ENCODE measurements at places on chromosomes 11 and 22. TPM values are rescaled to one million over a fixed set of nuclear protein-coding genes. Genes with fewer than 3 reads are reported as not detected.
A peak's percentile ranks its signal among the peaks of the same experiment; 100 is the strongest.

- no peaks in the 10 kb centered on the region for H3K4me1 ChIP-seq
- H3K27me3 ChIP-seq, result peaks cover 2% of the 10 kb centered on the region
- no peak overlapping the region for H3K27ac ChIP-seq
- H3K4me3 ChIP-seq, result no peak overlapping the region
Observed at GRCh38 chr11:113435190-113435968, 39.8 kb downstream of the DRD2 start.

- no peak for DNase-seq
- H3K36me3 ChIP-seq, result peaks cover 4% of the 10 kb centered on the region
- no peaks in the 10 kb centered on the region for H3K27me3 ChIP-seq
- no peak overlapping the region for H3K4me3 ChIP-seq
- no peak overlapping the region for H3K27ac ChIP-seq
Observed at GRCh38 chr22:31218565-31219262, 6.6 kb downstream of the LIMK2 start.

GRCh38 chr22:47176573-47177333 lies 414.3 kb downstream of the TBC1D22A start:
- no peak overlapping the region for H3K27ac ChIP-seq
- no peak overlapping the region for H3K4me3 ChIP-seq
- no peaks in the 10 kb centered on the region for H3K36me3 ChIP-seq
- H3K27me3 ChIP-seq, result no peaks in the 10 kb centered on the region

DNA sequence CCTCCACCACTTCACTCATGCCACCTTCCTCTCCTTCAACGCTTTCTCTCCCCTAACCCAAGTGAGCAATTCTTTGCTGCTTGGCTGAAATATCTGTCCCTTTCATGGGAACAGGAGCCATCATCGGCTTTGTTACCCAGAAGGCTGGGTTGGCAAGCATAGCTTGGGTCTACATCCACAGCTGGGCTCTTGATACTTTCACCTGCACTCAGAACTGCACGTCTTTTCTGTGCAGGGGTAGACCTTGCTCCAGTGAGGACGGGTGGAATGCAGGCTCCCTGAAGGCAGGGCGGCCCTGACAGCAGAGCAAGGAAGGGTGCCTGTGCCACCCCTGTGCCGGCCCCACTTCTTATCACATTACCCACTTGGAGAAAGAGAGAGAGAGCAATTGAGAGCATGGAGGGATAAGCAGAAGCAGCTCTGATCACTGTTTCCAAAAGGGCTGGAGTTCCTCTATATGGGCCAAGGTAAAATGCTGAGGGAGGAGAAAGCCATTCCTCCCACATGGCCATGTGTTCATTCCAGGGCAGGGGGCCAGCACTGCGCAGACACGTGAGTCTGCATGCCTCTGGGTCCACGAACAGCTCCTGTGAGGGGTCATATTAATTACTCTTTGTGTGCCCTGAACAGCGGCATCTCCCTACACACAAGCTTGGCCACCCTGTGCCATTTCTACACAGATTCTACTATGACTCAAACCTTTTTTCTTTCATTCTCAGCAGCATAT lies 181.8 kb downstream of the BUD13 start:
- DNase-seq, result no peak
- H3K27me3 ChIP-seq, result peaks cover 2% of the 10 kb centered on the region
- no peaks in the 10 kb centered on the region for H3K36me3 ChIP-seq
- no peaks in the 10 kb centered on the region for H3K4me1 ChIP-seq

GRCh38 chr22:48491451-48491941 lies 1336.2 kb downstream of the BRD1 start:
- H3K27ac ChIP-seq, result no peak overlapping the region
- no peak for DNase-seq
- H3K4me1 ChIP-seq, result peaks cover 11% of the 10 kb centered on the region
- H3K27me3 ChIP-seq, result peaks cover 61% of the 10 kb centered on the region
- H3K36me3 ChIP-seq, result no peaks in the 10 kb centered on the region

DNA sequence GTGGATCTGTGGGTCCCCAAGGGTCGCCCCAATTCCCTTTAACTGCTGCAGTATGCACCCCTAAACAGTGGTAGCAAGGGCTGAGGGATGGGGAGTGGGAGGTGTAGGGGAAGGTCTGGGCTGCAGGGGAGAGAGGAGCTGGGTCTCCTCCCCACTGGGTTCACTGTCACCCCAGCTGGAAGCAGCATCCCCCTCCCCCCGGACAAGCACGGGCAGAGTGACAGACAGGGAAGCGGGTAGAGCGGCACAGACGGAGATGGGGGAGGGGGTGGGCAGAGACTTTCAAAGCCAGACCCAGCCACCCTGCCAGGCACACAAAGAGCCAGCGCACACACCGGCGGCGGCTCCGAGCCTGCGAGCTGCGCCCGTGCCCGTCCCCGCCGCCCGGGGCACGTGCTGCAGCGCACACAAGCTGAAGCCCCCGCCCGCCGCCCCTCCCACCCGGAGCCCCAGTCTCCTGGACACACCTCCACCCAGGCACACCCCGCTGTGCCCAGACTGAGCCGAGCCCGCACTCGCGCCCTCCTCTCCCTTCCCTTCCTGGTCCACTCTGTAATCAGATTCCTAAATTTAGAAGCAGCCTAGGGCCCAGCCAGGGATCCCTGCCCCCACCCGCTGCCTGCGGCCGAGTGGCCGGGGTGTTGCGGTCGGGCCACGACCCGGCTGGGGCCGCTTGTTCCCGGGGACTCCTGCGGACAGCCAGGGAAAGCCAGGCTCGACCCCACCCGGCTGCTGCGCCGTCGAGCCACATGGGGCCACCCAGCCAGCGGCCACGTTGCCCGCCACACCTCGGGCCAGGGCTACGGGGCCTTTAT lies 935 bp upstream of the RCOR2 start:
- H3K4me1 ChIP-seq, result peaks cover 15% of the 10 kb centered on the region
- H3K4me3 ChIP-seq, result peak overlapping the region; percentile 49
- no peak overlapping the region for H3K27ac ChIP-seq
- peak; percentile 48 for DNase-seq
- no peaks in the 10 kb centered on the region for H3K36me3 ChIP-seq

- H3K4me3 ChIP-seq, result no peak overlapping the region
- no peaks in the 10 kb centered on the region for H3K36me3 ChIP-seq
- H3K27ac ChIP-seq, result no peak overlapping the region
- no peak for DNase-seq
- H3K4me1 ChIP-seq, result no peaks in the 10 kb centered on the region
Observed at GRCh38 chr11:28457481-28458065, 349.4 kb downstream of the METTL15 start.

GRCh38 chr22:46082633-46083032 lies 67.7 kb upstream of the PPARA start:
- no peak for DNase-seq
- peaks cover 7% of the 10 kb centered on the region for H3K27me3 ChIP-seq
- H3K4me3 ChIP-seq, result no peak overlapping the region
- H3K27ac ChIP-seq, result no peak overlapping the region

DNA sequence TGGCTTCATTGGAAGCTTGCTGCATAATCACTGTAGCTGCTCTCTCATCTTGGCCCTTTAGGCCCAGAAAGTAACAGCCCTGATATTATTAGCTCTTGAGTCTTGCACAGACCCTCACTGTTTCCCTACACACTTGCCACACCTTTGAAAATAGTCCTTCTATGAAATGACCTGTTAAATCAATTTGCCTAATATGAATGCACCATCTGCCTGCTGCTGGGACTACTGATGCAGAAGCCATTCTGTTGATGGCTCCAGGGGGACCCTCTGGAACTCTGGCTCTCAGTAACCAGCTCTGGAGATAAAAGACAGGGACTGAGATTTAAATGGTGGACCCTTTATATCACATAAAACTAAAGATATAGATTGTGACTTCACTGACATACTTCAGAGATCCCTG lies 14.7 kb upstream of the AMPD3 start:
- no peak for DNase-seq
- H3K4me3 ChIP-seq, result no peak overlapping the region
- no peaks in the 10 kb centered on the region for H3K27me3 ChIP-seq
- H3K27ac ChIP-seq, result no peak overlapping the region

DNA sequence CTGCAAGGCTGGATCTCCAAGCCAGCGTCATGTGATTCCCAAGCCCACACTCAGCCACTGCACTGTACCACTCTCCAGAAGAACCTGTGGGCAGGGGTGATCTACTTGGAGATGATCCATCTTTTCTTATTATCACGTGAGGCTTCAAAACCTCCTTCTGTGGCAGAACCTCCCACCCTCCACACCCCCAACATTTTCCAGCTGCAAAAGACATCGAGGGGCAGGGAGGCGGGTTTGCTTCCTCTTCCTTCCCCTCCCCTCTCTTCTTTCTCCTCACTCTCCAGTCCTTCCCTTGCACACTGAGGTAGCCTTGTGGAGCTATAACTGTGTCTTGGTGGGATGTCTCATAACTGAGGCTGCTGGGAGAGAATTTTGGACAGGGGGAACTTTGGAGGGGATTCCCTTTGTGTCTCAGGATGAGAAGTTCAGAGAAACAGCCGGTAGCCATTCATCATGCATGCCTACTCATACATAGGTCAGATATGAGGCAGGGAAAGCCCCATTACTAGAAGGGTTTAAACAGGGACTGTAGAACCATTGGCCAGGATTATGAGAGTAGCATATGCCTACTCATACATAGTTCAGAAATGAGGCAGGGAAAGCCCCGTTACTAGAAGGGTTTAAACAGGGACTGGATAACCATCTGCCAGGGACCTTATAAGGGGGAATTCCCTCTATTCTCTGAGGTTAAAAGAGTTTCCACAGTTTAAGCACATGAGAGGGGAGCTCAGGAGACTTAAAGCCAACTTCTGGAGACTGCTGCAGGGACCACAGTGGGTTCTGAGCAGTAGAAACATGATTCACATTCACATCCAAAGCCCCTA lies 420.7 kb upstream of the CADM1 start:
- no peaks in the 10 kb centered on the region for H3K4me1 ChIP-seq
- no peaks in the 10 kb centered on the region for H3K27me3 ChIP-seq
- H3K4me3 ChIP-seq, result no peak overlapping the region
- DNase-seq, result no peak
- no peak overlapping the region for H3K27ac ChIP-seq
- no peaks in the 10 kb centered on the region for H3K36me3 ChIP-seq

TSGA10IP gene
- total RNA-seq, result 0.09 TPM

All from thymus (tissue), 14 donors.